ENCODE measurements at places on chromosomes 3 and 15.

DNA sequence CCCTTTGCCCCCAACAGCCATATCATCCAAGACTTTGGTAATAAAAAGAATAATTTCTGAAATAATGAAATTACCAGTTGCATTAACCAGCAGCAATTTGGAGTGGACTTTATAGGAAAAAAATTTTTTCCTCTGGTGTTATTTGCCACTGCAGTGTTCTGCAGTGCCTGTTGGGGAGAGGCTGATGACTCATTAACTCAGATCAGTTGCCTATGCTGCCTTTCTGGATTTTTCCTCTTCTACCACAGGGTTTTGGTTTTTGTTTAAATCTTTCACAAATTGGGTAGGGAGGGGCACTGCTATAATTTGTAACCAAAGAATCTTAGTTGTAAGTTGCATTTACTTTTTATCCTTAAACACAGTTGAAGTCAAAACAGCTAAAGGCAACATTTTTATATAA, 22.7 kb downstream of the ATP6V1A start:
- no peak for DNase-seq

DNA sequence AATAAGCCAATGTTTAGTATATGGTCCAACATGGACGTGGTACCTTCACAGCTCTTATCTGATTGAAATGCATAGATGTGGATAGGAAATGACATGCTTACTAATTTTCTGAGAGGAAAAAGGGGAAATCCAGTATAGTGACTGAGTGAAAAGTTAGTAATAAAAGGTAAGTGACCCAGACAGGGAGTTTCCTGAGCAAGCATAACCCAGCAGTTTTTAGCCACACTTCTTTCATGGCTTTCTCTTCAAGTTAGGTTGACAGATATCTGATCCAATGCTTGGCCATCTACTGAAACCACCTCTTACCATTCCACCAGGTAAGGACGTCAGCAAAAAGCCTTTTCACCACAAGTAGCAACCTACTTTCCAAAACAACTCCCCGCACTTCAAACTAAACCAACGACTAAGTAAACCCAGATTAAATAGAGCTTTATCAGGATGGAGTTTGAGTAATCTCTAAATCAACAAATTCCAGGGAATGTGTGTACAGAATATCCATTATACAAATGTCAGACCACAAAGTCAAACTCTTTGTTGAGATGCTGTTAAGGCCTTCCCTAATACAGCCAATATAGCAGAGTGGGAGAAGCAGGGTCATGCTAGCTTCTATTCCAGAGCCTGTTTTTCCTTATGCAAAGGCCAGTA, 329.7 kb downstream of the RORA start:
- no peak for DNase-seq

GRCh38 chr15:90083419-90083818, 18.8 kb downstream of the IDH2 start:
- DNase-seq = no peak

DNA sequence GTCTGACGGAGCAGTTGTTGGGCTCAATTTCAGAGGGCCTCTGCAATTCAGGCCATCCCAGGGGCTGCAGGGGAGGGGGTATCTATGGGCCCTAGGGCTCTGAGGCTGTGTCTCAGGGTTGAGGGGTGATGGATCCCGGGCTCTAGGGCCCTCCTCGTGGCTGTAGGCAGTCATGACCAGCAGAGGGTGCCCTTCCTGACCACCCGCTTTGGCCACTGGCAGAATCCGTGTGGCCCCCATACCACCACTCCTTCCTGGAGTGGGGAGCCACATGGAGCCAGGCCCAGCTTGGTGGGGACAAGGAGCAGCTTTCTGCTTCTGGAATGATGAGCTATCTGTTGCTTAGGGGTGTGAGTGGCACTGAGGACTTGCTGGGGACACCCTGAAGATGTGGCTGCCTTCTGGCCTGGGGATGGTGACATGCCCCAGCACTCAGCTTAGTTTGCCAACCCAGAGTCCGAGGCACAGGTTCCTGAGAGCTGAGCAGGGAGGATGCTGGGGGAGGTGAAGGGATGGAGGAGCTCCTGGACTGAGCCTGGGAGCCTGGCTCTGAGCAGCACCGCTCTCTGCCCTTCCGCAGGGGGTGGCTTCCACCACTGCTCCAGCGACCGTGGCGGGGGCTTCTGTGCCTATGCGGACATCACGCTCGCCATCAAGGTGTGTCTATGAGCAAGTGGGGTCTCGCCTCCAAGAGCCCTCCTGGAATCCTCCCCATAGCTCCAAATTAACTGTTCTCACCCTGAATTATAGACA, 20.2 kb downstream of the HDAC11 start:
- DNase-seq = no peak

DNA sequence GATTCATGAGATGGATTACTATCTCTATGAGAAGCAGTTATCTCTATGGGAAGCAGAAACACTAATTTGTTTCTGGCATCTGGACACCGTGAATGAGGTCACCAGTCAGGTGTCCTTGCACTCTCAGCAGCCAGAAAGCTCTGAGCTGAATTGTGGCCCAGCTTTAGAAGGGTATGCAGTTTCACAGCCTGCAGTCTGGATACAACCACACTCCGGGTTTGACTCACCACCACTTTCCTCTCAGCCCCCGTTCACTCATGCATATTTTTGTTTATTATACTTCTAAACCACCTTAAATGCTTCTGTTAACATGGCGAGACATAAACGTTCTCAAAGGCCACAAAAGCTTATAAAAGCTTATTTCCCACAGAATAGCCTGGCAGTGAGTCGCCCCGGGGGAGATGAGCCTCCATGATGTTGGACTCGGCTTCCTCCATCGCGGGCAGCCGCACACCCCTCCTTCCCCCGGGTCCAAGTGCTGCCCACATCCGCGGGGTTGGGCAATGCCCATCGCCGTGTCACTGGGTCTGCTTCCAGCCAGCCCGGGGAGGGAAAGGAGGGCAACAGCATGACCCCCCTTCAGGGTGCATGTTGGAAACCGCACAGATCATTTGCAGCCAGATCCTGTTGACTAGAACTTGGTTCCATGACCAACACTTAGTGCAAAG, 16.8 kb upstream of the SLC41A3 start:
- DNase-seq = no peak

DNA sequence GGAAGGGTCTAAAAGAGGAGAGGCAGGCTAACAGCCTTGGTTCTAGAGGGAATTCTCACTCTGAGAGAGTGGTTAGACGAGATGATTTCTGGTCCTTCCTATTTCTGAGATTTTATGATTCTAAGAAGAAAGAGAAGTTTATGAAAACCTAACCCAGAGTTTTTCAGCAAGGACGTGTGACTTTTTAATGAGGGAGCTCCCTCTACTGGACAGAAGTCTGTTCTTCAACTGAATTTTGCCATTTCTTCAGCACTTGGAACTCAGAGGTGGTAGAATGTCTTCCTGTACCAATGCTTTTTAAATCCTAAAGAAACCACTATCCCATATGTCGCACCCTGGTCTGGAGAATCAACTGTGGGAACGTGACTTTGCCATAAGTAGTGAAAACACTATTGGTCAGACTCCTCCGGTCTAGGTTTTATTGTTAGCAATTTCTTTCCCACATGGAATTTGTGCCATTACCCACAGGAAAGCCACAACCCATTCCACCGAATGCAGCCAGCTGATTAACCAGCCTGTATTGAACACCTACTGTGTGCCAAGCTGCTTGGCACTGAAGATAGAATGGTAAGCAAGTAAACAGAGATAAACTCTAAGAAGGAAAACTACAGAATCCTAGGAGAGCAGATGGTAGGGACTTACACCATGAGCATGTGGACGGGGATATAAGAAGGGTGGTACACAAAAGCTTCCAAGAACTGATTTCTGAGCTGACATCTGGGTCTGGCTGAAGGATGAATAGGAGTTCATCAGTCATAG, 199.5 kb upstream of the LMCD1 start:
- no peak for DNase-seq

GRCh38 chr3:52456169-52456799, 880 bp downstream of the NISCH start:
- no peak for DNase-seq

DNA sequence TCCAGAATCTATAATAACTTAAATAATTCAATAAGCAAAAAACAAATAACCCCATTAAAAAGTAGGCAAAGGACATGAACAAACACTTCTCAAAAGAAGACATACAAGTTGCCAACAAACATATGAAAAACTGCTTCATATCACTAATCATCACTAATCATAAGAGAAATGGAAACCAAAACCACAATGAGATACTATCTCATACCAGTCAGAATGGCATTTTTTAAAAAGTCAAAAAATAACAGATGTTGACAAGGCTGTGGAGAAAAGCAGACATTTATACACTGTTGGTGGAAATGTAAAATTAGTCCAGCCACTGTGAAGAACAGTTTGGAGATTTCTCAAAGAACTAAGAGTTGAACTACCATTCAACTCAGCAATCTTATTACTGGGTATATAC, 19.5 kb upstream of the ZMAT3 start:
- no peak for DNase-seq

DNA sequence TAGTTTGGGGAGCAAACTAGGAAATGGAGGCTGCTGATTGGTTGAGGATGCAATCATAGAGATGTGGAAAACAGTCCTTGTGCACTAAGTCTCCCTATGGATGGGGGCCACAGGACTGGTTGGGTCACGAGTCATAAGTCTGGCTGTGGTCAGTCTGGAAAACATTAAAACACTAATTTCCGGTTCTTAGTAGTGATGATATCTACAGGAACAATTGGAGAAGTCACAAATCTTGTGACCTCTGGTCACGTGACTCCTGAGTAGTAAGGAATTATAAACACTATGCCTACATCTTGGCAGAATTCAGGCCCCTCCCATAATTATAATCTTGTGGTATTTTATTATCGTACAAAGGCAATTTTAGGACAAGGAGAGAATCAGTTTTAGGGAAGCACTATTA, 317.3 kb upstream of the ARPP21 start:
- no peak for DNase-seq

- no peak for DNase-seq
Observed at GRCh38 chr3:126464494-126464893, 11.2 kb downstream of the ZXDC start.

DNA sequence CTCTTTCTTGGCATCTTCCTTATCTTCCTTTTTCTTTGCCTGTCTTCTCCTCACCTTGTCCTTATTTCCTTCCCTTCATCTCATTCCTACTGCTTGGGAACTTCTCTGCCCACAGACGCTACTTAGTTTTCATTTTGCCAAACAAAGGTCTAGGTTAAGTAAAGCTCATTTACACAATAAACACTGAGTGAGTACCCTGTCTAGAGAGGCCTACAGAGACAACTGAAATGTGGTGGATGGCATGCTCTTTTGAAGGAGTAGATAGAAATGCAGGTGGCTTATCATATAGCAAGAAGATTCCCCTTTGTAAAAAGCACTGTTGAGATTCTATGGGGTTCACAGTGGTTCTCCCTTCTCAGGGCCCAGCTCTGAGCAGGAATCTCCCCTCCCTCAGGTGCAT, 319.0 kb downstream of the CNTN3 start:
- no peak for DNase-seq

- no peak for DNase-seq
Observed at GRCh38 chr3:98695796-98696195, 67.3 kb upstream of the ST3GAL6 start.

DNA sequence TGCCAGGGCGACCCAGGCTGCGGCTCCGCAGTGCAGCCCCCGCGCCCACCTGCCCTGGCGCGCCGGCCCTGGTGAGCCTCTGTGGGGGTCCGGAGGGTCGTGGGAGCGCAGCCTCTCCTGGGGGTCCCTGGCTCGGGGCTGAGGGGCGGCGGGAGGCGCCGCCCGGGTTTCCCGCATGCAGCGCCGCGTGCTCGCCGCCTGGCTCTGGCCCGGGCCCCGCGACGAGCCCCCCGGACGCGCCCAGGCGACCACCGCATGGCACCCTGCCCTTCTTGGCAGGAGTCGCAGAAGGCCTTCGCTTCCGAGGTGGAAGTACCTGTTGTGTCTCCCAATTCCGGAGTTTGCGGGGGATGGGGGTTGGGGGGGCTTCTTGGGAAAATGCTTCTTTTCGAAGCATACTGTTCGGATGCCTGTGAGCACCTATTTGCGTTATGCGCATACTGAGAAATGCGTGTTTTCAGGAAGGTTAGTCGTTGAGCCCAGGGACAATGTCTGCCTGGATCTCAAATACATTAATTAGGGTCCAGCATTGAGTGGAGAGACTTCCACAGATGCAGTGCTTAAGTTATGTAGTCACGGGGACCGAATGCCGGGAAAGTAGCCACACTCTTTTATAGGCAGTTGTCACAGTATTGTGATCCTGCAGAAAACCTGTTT, 1.3 kb downstream of the GABRA5 start:
- no peak for DNase-seq

DNA sequence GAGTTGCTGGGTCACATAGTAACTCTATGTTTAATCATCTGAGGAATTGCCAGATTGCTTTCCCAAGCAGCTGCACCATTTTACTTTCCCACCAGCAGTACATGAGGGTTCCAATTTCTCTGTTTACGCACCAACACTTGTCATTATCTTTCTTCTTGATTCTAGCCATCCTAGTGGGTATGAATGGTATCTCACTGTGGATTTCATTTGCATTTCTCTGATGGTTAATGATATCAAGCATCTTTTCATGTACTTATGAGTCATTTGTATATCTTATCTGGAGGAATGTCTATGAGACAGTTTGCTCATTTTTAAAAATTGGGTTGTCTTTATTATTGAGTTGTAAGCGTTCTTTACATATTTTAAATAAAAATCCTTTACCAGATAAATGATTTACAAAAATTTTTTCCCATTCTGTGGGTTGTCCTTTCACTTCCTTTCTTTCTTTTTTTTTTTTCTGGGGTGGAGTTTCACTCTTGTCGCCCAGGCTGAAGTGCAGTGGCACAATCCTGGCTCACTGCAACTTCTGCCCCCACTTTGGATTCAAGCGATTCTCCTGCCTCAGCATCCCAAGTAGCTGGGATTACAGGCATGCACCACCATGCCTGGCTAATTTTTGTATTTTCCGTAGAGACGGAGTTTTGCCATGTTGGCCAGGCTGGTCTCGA, 8.9 kb upstream of the SGO1 start:
- no peak for DNase-seq

DNA sequence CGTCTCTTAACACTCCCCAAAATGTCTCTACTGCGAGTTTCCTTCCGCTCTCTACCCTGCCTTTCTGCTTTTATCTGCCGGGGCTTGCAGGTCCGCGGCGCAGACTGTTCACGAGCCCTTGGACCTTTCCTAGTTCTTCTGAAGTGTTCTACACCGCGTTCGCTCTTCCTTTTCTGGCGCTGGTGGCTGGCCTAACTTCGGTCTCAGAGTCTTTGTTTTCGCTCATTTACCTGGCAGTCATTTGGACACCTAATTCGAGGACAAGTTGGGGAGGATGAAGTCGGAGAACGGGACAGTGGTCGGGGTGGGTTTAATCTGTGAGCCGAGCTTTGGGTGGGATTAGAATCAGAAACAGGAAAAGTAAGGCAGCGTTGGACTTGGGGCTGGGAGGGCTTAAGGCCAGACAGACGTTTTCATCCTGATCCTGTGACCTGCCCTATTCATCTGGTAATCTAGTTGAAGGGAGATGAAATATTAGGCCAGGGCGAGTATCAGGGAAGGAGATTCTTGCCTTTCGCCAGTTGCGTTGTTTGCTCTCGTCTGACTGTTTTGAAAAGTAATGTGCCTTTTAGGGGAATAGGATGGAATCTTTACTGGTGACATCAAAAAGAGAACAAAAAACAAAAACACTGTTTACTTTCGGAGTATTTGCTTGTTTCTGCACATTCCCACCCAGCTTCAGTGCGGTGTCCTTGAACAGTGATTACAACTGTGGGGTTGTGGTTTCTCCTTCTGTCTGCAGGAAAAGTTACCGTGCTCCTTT, 1.8 kb downstream of the DIPK2A start:
- DNase-seq = no peak

Data from activated T-helper 1 cell treated with anti-CD3 and anti-CD28 coated beads, Interleukin-2, amount 50 U/mL, for 16 hours (primary cell).